ENCODE measurements at places on chromosomes 7 and 10.

- no peak for DNase-seq
Measured at GRCh38 chr10:99579971-99580370, 40.3 kb downstream of the SLC25A28 start.

GRCh38 chr7:18320971-18321567 is 174.5 kb upstream of the HDAC9 start:
- DNase-seq = no peak

DNA sequence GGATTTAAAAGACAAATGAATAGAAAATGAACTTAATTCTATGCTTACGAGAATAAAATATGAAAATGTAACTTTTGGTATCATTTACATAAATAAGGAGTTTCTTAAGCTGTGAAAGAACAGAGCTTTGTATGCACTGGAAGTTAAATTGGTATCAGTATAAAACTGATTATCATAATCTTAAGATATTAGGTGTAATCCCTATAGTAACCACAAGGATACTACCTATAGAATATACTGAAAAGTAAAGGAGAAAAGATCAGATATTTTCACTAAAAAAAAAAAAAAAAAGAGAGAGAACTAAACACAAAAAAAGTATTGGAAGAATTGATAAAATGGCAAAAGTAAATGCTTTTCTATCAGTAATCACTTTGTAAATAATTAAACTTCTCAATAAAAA is 100.1 kb downstream of the TWIST1 start:
- no peak for DNase-seq

DNA sequence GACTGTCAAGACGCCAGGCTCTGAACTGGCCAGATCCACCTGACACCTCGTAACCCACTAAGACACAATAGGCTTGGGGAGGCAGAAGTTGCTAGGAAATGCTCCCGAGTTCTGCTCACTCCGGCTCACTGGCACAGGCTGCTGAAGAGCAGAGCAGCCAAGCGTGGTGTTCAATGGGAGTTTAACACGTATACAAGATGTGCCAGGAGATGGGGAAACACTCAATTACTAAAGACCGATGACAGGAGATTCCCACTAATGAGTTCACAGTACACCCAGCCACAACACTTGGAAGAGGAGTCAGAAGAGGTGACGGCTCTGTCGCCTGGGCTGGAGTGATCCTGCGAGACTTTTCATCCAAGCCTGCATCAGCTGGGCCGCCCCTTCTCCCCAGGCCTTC is 303.4 kb downstream of the GFRA1 start:
- DNase-seq = no peak

- no peak for DNase-seq
Measured at GRCh38 chr7:117807676-117808075, 65.6 kb downstream of the CTTNBP2 start.

All from activated CD4-positive, alpha-beta T cell treated with anti-CD3 and anti-CD28 coated beads for 48 hours (primary cell).